ENCODE measurements at places on chromosomes 7 and 10.

- no peak for DNase-seq
These were observed 32.9 kb downstream of the FAM241B start for GRCh38 chr10:69662901-69663300.

GRCh38 chr7:84394219-84394618, 199.6 kb upstream of the SEMA3A start:
- no peak for DNase-seq

DNA sequence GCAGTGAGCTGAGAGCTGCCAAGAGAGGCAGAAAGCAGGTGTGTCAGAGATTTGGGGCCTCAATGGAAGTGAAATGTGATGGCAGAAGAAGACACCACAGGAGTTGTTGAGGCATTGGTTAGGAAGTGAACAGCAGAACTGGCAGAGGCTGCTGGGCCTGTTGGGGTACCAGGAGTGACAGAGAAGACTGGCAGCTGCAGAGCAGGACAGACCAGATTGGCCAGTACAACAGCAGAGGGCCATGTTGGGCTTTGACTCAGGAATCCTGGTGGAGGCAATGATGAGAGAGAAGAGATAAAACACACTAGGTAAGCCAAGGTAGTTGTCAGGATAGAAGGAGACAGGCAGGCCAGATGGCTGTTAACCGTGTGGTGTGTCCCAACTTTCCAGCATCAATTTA, 19.9 kb upstream of the HERPUD2 start:
- no peak for DNase-seq

DNA sequence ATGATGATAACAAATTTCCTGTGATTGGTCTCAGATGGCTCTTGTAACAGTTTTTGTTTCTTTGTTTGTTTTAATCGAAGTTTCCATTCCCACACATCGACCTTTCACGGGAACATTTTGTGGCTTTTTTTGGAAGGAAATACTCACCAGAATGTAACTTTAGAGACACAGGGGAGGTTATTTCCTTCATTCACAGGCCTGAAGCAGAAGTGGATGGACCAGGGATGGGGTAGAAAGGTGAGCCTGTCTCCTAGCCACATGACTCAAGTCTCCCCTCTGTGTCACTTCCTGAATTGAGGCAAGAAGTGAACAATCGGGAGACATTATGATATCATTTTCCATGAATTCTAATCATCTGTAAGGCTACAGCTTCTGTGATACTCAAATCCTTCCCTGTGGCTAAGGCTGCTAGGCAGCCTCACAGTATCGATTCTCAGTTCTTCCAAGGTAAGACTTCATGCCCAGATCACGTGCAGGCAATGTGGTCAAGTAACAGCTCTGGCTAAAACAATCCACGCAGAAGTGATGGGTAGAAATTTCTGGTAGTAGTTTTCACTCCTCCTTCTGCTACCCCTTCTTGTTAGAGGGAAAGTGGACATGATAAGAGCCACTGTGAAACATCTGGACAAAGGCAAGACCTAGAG, 203.9 kb upstream of the NEBL start:
- no peak for DNase-seq

- no peak for DNase-seq
These were observed 186.2 kb upstream of the SVIL start for GRCh38 chr10:29820890-29821461.

- DNase-seq = no peak
These were observed 179.7 kb upstream of the WDR11 start for GRCh38 chr10:120671491-120671890.

GRCh38 chr10:130749911-130750310, 561.6 kb downstream of the TCERG1L start:
- no peak for DNase-seq

DNA sequence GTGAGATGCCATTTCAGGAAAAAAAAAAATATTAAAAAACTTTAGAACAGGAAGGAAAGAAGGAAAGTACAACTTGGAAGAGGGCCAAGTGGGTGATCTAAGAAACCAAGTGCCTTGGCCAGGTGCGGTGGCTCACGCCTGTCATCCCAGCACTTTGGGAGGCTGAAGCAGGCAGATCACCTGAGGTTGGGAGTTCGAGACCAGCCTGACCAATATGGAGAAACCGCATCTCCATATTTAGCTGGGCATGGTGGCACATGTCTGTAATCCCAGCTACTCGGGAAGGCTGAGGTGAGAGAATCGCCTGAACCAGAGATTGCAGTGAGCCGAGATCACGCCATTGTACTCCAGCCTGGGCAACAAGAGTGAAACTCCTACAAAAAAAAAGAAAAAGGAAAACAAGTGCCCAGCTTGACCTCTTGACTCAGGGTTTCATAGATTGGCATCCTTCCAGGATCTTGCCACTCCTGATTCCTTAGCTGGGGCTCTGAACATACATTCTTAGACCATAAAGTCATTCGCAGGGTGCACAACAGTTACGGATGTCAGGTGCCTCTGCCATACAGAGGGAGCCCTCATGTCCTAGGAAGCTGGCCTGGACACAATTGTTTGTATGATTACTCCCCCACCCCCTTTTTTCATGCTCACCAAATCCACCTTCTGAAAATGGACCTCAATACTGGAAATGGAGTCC, 2.1 kb upstream of the GUSB start:
- no peak for DNase-seq

DNA sequence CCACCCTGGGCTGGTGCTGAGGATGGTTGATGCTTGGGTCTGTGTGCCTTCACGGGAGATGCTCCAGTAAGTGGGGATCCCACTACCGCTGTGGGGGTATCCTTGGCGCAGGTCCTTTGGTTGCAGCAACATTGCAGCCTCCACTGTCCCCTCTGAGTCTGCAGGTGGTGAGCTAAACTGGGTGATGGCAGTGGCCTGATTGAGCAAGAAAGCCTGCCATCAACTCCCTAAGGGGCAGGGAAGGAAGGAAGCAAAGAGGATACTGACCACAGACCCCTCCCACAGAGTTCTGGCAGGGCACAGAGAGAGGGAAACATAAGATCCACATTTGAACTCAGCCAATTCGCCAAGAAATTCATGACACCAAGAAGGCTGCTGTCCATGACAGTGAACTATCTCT, 43.2 kb downstream of the MYO1G start:
- no peak for DNase-seq

- no peak for DNase-seq
These were observed 35.5 kb downstream of the GPR141 start for GRCh38 chr7:37719077-37719476.

- no peak for DNase-seq
These were observed 53.6 kb upstream of the PODXL start for GRCh38 chr7:131610007-131610406.

- no peak for DNase-seq
These were observed 58.4 kb downstream of the AGK start for GRCh38 chr7:141609576-141609975.

DNA sequence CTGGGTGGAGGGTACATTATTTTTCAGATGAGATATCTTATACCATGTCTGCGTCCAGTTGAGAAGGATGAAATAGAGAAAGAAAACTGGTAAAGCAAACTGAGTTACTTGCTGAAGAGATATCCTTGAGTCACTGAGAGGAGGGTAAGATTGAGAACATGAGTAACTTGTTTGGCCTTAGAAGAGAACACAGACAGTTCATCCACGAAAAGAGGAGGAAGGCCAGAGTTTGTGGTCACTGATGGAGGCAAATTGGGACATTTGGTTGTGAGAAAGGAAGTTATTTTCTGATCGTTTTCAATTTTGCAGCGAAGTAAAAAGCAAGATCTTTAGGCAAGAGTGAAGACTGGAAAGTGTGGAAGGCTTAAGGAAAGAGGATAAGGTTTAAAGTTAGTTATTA, 15.6 kb downstream of the MBL2 start:
- DNase-seq = no peak

GRCh38 chr7:36961693-36962092, 237.4 kb upstream of the AOAH start:
- DNase-seq = no peak

- DNase-seq = no peak
These were observed 74.6 kb downstream of the PAXIP1 start for GRCh38 chr7:154928136-154929005.

- no peak for DNase-seq
These were observed 380.3 kb upstream of the ADARB2 start for GRCh38 chr10:2117641-2118040.

DNA sequence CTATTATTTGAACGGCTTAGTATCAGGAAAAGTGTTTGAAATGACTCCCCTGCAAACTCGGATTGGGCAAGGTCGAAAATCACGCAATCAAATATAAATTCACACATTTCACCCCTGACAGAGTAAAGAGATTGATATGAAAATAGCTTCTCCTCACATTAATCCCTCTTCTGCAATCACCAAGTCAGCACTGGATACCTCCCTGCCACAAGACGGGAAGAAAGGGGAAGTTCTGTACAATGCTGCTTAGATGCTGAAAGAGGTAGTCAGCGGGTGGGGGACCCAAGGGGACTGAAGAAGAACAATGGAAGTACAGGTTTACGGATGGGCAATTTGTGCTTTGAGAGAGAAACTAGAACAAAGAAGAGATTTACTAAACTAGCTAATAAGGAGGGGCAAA, 72.0 kb upstream of the ANK3 start:
- no peak for DNase-seq

DNA sequence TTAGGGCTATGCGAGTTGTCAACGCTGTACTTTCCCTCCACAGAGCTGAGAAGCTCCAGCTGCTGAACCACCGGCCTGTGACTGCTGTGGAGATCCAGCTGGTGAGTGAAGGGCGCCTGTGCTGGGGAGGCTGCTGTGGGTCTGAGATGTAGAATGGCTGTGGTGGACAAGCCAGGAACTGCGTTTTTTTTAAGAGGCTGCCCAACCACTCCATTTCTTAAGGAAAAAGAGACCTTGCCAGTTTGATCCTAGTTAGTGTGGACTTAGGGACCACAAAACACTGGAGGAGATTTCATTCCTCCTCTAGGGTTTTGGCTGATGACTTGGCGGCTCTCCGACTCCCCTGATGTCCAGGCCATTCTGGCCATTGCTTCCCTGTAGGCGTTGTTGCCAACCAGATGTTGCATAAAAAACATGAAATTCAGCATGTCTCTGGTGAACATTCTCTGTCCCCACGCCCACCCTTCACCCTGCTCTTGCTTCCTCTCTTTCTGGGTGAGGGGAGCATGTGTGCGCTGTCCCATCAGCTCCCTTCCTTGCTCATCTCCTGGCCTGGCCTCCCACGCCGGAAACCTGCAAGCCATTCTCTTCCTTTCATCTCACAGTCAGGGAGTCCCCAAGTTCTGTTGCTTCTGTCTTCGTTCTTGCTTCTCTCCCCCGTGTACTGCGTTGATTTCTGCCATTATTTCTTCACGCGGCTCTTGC, 30.9 kb downstream of the CRCP start:
- no peak for DNase-seq

GRCh38 chr7:101633511-101633910, 4.4 kb upstream of the MYL10 start:
- DNase-seq = no peak

- DNase-seq = no peak
These were observed 82.3 kb downstream of the UNCX start for GRCh38 chr7:1314908-1315450.

GRCh38 chr10:118974951-118975350, 54.6 kb upstream of the NANOS1 start:
- DNase-seq = no peak

GRCh38 chr10:118343115-118343514, 991 bp upstream of the FAM204A start:
- DNase-seq = no peak

- no peak for DNase-seq
These were observed 409.1 kb downstream of the TCERG1L start for GRCh38 chr10:130902471-130902870.

DNA sequence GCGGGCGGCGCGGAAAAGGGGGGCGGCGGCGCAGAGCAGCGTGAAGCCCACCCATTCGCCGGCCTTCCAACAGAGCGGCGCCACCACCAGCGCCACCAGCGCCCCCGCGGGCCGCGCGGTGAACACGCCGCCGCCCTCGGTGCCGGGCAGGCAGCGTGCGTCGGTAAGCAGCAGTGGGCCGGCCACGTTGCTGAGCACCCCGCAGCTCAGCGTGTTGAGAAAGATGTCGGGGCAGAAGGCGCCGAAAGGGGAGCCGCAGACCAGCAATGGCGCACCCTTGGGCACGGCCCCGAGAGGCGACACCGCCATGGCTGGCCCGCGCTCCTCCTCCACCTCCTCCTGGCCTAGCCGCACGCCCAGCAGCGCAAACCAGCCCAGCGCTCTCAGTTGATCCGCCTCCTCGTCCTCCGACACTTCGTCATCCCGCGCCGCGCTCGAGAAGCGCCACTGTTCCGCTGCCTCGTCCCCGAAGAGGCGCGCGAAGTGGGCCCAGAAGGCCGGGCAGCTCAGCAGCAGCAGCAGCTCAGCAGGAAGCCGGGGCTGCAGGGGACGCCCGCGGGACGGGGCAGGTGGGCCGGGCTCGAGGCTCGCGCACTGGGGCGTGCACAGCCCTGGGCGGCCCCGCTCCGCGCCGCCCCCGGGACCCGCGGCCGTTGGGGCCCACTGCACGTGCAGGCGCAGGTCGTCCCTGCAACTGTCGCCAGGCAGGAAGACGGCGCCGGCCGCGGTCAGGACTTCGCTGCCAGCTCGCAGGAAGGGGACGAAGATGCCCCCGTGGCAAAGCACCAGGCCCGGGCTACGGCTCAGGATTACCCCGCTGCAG, 623 bp downstream of the TYSND1 start:
- peak; percentile 28 for DNase-seq

DNA sequence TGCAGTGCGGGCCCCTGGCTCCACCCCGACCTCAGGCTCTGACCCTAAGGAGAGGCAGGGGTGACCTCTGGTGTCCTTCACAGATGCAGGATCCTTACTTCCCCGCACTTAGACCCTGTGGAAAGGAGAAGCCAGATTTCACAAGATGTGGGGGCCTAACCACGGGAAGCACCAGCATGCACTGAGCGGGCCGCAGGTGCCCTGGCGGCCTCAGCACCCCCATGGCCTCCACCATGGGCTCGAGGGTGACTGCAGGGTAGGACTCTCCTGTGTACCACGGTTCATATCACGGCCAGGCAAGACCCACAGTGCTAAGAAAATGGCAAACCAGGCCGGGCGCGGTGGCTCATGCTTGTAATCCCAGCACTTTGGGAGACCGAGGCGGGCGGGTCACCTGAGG, 410.0 kb upstream of the FOXK1 start:
- no peak for DNase-seq

GRCh38 chr7:86776136-86776535, 132.4 kb downstream of the GRM3 start:
- no peak for DNase-seq

DNA sequence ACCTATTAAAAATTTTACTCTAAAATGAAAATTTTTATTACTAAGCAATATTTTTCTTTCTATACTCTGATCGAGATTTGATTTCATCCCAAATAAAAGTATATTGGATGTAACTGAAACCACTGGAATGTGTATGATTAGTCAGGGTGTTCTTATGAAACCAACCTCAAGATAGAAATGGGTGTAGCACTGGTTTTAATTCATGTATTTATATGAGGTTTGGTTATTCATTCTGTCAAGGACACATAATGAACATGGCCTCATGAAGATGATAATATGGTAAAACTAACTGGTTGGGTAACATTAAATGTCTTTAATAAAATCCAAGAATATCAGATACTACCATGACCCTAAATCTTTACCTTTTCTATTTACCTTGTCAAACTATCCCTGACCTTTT, 197.7 kb downstream of the SEMA3A start:
- no peak for DNase-seq

- no peak for DNase-seq
These were observed 97.7 kb upstream of the DNAAF5 start for GRCh38 chr7:628826-629225.

All from NCI-H1092 (cell line).